HS-5 (cell line): ENCODE measurements at places on chromosomes 6 and 20.

DNA sequence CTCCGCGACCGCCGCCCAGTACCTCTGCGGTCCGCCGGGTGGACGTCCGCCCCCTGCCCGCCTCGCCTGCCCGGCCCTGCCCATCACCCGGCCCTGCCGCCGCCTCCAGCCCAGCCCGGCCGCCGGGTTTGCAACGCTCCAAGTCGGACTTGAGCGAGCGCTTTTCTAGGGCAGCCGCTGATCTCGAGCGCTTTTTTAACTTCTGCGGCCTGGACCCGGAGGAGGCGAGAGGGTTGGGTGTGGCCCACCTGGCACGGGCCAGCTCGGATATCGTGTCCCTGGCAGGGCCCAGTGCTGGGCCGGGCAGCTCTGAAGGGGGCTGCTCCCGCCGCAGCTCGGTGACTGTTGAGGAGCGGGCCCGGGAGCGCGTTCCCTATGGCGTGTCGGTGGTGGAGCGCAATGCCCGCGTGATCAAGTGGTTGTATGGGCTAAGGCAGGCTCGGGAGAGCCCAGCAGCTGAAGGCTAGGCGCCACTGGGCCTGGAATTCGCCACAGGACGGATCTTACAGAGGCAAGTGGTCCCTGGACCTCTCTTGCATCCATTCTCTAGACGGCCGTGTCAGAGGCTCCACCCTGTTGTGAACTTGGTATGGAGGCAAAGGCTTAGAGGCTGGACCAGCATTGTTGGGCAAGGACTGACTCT, 11.8 kb downstream of the FAM110A start:
- no peak for DNase-seq

GRCh38 chr6:330948-331347, 38.7 kb downstream of the DUSP22 start:
- DNase-seq, result no peak

DNA sequence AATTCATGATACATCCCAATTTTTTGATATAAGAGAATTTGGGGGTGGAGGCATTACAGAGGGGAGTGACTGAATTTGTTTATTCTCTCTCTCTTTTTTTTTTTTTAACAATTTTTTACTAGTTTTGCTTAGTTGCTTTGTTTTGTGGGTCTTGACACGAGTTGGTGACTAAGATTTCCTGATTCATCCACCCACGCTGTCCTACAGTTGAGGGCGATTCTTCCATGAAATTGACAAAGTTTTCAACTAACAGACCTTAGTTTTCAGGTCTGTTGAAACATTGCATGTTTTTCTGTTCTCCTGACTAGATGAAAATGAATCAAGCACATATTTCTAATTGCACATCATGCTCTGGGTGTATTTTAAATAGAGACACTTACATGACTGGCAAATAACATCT, 613.8 kb downstream of the TFAP2B start:
- DNase-seq, result no peak

- DNase-seq, result no peak
Observed at GRCh38 chr6:163414946-163415619, 565 bp downstream of the QKI start.

- DNase-seq, result no peak
Observed at GRCh38 chr6:157163434-157164159, 159.7 kb downstream of the TMEM242 start.

GRCh38 chr6:157760137-157760536, 62.9 kb upstream of the SNX9 start:
- DNase-seq, result no peak

GRCh38 chr6:136864676-136865075, 42.3 kb downstream of the PEX7 start:
- no peak for DNase-seq
